Fibroblast of skin of right biceps (primary cell): ENCODE measurements at places on chromosomes 12 and 14.

DNA sequence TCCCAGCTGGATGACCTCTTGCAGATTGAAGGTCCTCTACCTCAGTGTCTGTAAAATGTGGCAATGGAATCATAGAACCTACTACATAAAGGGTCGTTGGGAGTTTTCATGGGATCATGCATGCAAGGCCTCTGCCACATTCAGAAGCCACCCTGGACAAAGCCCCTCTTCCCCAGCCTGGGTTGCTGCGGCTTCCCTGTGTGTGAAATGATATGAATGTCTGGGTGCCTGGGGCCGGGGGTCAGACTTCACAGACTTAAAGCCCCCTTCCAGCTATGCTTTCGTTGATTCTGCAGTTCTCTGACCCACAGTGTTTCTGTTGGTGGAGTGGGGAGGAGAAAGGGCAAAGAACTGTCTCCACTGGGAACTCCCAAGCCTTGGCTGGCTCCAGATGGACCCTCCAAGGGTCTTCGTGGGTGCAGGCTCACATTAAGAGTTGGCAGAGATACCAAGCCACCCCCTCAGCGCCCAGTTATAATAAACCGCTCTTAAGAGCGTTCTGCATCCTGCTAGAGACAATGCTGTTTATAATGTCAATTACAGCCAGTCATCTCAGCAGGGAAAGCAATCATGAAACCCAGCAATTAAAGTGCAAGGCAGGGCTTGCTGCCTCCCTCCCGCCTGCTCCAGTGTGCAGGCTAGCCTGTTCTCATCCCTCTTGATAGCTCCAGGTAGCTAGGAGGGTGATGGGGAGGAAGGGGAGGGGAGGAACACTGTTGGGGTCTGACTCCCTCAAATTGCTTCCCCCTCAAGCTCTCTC lies 210.9 kb upstream of the FKBP4 start:
- DNase-seq = no peak

DNA sequence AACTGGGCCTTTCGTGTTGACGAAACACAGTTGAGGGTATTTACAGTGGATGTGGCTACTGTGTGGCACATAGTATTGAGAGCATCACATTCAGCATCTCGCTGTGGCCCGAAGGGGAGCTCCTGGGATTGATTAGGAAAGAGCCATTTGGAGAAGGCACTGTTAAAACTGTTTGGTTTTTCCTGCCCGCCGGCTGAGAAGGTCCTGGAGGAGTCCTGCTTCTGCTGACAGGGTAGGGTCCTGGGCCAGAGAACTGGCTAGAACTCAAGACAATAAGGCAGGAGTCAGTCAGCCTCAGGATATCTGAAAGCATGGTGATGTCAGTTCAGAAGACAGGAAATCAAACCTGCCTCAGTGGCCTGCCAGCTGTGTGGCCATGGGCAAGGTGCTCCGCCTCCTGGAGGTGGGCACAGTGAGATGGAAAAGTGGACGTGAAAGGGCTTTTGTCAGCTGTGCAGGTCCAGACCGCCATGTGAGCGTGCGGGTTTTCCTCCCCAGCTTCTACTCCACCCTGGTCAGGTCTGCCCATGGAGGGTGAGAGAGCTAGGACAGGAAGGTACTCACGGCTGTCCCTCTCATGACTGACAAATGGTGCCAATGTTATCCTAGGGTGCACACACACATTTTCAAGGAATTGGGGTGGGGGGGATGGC lies 92.3 kb downstream of the NTF3 start:
- DNase-seq = no peak

GRCh38 chr14:103052407-103052806 lies 4.9 kb downstream of the CDC42BPB start:
- no peak for DNase-seq

DNA sequence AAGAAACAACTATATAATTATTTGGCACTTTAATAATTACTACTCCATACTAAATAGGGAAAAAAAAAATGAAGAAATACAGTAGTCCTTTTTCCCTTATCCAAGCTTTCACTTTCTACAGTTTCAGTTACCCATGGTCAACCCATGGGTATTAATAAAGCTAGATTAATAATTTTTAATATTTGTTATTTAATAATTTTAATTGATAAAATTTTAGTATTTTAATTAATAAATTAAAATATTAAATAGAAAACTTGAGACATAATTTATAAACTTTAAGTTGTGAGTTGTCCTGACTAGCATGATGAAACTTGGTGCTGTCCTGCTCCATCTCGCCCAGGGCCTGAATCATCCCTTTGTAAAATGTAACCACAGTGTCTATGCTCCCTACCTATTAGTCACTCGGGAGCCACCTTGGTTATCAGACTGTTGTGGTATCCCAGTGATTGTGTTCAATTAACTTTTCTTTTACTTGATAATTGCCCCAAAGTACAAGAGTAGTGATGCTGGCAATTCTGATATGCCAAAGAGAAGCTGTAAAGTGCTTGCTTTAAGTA lies 71.8 kb downstream of the PAWR start:
- peak; percentile 79 for DNase-seq

GRCh38 chr14:76289276-76289675 lies 86.7 kb upstream of the ESRRB start:
- DNase-seq = no peak

DNA sequence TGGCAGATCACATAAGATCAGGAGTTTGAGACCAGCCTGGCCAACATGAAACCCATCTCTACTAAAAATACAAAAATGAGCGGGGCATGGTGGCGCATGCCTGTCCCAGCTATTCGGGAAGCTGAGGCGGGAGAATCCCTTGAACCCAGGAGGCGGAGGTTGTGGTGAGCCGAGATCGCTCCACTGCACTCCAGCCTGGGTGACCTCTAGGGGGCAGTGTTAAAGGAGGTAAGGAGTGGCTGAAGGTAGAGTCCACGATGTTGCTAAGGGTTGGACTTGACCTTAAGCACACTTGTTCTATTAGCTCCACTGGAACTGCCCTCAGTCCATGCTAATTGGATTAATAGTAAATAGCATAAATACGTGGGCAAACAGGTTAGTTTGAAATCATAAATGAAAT lies 62.4 kb upstream of the PSMC1 start:
- DNase-seq = no peak

DNA sequence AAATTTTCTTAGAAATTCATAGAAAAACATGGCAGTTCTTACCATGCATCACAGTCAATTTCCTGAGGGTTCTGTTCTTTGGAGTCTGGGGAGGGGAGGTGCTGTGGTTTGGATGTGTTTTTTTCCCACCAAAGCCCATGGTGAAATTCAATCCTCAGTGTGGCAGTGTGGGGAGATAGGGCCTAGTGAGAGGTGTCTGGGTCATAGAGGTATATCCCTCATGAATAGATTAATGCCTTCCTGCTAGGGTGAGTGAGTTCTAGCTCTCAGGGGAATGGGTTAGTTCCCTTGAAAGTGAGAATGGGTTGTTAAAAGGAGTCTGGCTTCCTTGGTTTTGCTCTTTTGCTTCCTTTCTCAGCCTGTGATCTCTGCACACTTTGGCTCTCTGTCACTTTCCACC lies 277.8 kb downstream of the APAF1 start:
- DNase-seq = no peak

- no peak for DNase-seq
Measured at GRCh38 chr14:40318211-40318719, 886.0 kb upstream of the FBXO33 start.

- no peak for DNase-seq
Measured at GRCh38 chr12:50661300-50662115, 102.4 kb upstream of the ATF1 start.

DNA sequence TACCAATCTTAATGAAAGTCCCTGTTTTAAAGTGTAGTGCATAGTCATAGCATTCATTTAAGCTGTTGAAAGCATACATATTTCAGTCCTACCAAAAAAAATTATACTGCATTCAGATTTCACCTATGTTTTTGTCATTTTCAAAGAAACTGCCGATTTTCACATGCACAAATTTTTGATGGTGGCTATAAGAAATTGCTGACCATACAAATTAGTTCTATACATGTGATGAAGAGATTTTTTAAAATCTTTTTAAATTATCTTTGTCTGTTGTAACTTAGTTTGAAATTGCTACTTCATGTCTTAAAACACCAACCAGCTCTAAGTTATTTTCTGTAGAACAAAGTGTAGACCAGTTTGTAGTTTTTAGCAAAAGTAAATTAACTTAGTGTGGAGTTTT lies 3.5 kb upstream of the GTF2A1 start:
- no peak for DNase-seq

DNA sequence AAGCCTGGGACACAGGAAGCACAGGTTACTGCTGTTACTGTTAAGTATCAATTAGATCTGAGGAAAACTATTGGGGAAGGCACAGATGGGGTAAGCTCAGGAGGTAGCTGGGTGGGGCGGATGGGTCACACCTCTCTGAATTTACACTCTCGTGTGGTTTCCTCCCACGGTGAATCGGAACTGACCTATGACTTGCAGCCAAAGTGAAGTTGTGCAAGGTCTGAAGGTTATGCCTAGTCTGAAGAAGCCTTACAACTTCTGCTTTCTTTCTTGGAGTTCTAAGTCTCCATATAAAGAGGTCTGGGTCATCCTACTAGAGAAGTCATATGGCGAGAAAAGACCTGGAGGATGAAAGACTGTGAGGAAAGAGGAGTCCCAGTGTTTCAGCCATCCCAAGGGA lies 25.6 kb upstream of the GPATCH2L start:
- no peak for DNase-seq

DNA sequence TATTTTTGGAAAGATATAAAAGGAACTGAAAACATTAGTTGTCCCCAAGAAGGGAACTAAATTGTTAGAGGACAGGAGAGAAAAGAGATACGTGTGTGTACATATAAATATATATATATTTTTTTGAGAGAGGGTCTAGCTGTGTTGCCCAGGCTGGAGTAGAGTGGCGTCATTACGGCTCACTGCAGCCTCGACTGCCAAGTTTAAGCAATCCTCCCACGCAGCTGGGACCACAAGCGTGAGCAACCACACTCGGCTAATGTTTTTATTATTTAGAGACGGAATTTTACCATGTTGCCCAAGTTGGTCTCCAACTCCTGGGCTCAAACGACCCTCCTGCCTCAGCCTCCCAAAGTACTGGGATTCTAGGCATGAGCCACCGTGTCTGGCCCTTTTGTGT lies 16.2 kb upstream of the NOP2 start:
- DNase-seq = no peak

- DNase-seq = no peak
Measured at GRCh38 chr12:119786539-119786938, 90.6 kb downstream of the CIT start.

GRCh38 chr14:94615254-94615653 lies 3.1 kb downstream of the SERPINA3 start:
- DNase-seq = no peak

- DNase-seq = no peak
Measured at GRCh38 chr14:91008759-91009409, 51.6 kb downstream of the RPS6KA5 start.

- DNase-seq = peak; percentile 39
Measured at GRCh38 chr14:55899531-55899930, 218.7 kb upstream of the PELI2 start.

- peak; percentile 28 for DNase-seq
Measured at GRCh38 chr14:22099942-22100763, 426.5 kb upstream of the OR4E1 start.

DNA sequence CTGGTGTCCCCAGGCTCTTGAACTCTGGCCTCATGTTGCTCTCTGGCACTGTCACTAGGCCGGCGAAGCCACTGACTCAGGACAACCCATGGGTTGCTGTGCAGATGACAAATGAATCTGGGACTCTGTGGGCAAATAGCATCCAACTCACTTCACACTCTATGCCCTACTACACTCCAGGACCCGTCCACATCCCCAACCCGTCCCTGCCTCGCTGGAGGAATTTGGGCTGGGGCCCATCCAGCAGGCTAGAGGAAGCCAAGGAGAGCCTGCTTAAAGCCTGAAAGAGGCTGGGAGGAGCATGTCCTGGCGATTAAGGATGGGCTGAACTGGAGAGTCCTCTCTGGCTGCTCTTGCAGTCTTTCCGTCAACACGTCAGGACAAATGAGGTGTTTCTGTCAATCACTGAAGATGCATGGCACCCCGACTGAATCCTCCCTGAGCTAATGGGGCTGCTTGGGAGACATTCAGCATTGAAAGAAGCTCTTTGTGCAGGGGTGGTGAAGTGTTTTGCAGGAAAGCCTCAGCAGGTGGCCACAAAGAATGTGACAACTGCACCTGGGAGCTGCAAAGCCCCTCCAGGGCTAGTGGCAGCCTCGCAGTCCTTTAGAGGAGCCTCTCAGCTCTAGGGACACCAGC lies 71.7 kb downstream of the ANO2 start:
- no peak for DNase-seq

- peak; percentile 79 for DNase-seq
Measured at GRCh38 chr12:113314121-113314529, 20.8 kb downstream of the SLC8B1 start.

- peak; percentile 48 for DNase-seq
Measured at GRCh38 chr14:68961781-68962584, 17.1 kb downstream of the ACTN1 start.

DNA sequence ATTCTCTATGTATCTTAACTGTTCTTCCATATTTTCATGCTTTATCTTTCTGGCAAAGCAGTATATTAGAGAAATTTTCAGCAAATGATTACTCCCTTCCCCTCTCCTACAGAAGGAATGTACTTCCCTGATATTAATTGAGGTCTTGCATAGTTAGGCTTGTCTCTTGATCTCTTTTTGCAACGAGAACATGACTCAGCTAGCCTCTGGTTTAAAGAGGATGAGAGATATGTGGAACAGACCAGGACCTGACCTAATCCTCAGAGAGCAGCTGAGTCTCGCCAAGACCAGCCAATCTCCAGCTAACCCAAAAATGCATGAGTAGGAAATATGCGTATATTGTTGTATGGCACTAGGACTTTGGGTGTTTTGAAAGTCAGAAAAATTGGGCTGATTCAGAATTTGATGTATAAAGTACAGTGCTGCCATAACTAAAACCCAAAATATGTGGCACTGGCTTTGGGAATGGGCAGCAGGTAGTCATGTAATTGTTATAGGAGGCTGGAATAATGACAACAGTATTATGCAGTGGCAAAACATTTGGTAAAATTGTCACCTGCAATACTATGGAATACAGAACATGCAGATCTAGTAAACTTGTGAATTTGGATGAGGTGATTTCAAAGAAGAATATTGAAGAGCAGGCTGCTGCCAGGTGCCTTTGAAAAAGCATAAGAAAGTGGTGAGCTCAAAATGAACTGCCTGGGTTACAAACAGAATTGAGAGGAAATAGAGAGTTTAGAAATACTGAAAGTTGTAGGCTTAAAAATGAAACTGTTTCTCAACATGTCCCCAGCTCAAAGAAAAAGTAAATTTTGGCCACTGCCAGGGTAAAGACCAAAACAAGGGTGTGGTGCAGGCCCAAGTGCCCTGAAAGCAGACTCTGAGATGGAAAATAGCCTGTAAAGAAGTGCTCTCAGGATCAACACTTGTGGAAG lies 9.3 kb upstream of the USP15 start:
- peak; percentile 49 for DNase-seq

GRCh38 chr14:33010495-33010894 lies 71.8 kb downstream of the NPAS3 start:
- no peak for DNase-seq

GRCh38 chr12:132129007-132129406 lies 15.1 kb downstream of the DDX51 start:
- no peak for DNase-seq
